Activated T-helper 17 cell treated with anti-CD3 and anti-CD28 coated beads, Interleukin-2, amount 50 U/mL, for 72 hours (primary cell): ENCODE measurements at places on chromosomes 7 and 10.

DNA sequence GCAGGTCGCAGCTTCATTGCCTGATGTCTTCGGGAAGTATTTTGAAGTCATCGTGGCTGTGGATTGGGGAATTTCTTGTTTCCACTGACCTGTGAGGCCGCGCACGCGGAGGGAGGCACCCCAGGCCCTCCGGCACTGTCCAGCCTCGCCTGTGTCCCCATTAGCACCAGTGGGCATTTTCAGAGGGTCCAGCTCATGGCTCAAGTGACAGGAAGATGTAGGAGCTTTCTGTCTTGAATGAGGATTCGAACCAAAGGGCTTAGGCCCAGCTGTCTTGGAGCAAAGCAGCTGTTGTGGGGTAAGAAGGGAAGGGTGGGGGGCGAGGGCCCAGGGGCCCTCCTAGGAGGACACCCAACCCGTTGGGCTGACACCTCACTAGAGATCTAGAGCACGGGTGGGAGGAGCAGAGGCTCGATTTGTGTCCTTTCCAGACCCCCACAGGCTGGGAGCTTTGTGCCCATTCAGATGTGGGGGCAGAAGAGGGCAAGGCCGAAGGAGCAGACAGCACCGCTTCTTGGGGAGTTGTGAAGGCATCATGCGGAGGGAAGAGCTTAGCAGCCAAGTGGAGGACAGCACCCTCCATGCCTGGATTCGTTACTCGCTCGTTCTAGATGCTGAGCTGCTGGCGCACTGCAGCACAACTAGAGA, 914 bp downstream of the ZNF37A start:
- ATAC-seq: no peak

GRCh38 chr10:84356928-84357327, 28.5 kb downstream of the CCSER2 start:
- no peak for ATAC-seq

- ATAC-seq: no peak
These were observed 780.3 kb upstream of the C7orf33 start for GRCh38 chr7:147810269-147810668.

DNA sequence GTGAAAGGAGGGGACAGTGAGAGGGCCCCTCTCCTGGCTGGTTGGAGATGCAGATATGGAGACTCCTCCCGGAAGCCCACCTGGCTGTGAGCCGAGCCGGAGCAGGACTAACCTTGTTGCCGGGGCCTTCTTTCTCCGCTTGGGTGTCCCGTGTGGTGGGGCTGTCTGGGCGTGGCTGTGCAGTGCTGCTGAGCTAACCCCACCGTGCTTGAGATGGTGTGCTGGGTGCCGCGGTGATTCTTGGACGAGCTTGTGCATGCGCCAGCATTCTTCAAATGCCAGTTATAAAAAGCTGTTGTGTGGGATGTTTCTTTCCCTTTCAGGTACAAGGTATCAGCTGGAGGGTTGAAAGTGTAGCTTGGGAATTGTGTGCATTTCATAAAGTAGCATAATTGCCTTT, 48.8 kb downstream of the DAGLB start:
- no peak for ATAC-seq
